Naive B cell (primary cell): ENCODE measurements at places on chromosomes 6 and 20.

GRCh38 chr6:42440027-42440426, 11.7 kb downstream of the TRERF1 start:
- no peak overlapping the region for H3K27ac ChIP-seq
- H3K36me3 ChIP-seq: no peaks in the 10 kb centered on the region
- H3K4me1 ChIP-seq: no peaks in the 10 kb centered on the region
- no peaks in the 10 kb centered on the region for H3K27me3 ChIP-seq
- no peak overlapping the region for H3K4me3 ChIP-seq

- peaks cover 20% of the 10 kb centered on the region for H3K27me3 ChIP-seq
- DNase-seq: no peak
- H3K36me3 ChIP-seq: no peaks in the 10 kb centered on the region
Observed at GRCh38 chr20:20946122-20946759, 159.9 kb downstream of the LINC00237 start.

DNA sequence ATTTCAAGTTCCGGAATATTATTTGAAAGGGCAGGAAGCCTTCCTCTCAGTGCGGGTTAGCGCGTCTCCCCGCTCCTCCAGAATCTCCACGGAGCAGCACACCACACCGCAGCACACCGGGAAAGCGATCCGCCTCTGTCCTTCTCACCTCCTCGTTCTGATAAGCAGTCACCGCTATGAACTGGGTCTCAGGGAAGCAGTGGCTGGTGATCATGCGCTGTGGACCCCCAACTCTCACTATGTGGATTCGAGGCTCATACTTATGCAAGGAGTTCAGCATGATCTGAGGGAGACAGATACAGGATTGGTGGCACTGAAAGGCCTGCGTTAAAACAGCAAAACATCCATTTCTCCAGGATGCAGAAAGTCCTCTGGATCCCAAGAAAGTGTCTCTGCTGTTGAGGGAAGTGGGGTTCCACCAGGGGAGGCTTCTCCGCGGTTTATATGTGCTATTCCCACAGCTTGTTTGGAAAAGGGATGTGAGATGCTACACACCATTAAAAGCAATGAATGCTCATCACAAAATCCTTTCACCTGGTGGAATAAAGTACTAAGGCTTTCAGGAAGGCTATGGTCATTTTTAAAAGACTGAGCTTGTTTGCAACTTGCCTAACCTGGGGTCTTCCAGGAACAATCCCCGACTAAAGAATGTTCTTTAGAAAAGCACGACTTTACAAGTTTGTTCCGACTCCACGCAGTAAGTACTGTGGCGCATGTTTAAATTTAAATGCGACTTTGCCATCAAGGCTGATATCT, 1.9 kb downstream of the TBXT start:
- H3K36me3 ChIP-seq: no peaks in the 10 kb centered on the region
- peaks cover 40% of the 10 kb centered on the region for H3K4me1 ChIP-seq
- DNase-seq: no peak
- peak overlapping the region; percentile 58 for H3K4me3 ChIP-seq
- no peak overlapping the region for H3K27ac ChIP-seq

DNA sequence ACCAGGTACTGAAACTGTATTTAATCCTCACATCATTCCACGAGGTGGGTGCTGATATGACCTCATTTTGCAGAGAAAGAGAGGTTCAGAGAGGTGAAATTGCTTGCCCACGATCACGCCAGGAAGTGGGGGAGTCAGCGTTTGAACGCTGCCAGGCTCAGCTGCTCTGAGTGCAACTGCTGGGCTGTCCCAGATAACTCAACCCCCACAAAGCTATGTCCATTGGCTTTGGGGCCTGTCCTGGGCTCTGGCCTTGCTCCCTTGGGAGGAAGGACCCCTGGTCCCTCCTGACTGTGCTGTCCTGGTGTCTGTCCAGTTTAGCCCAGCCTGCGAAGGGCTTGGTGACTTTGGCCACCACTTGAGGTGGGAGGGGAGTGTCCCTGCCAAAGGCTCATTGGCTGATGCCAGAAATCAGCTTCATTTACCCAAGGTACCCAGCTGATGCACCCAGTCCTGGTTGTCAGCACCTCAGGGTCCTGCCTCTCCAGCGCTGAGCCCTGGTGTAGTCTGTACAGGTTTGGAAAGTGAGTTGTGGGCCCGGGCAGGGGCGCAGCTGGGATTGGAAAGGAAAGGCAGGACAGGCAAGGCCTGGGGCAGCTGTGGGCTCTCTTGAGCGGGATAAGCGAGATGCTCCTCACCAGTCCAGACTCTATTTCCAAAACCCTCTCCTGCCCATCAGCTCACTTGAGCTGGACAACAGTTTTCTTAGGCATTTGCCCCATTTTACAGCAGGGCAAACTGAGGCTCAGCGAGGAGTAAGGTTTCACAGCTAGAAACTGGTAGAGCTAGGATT, 38.5 kb downstream of the SUN5 start:
- H3K36me3 ChIP-seq: no peaks in the 10 kb centered on the region
- no peak for DNase-seq
- peaks cover 8% of the 10 kb centered on the region for H3K27me3 ChIP-seq
- H3K27ac ChIP-seq: no peak overlapping the region
- no peak overlapping the region for H3K4me3 ChIP-seq
